ENCODE measurements at places on chromosomes 4 and X. TPM values are rescaled to one million over a fixed set of nuclear protein-coding genes. Genes with fewer than 3 reads are reported as not detected.

- DNase-seq = no peak
These were observed 38.8 kb downstream of the SEC31A start for GRCh38 chr4:82851885-82852750.

GRCh38 chrX:20968996-20969395 lies 405.2 kb upstream of the CNKSR2 start:
- DNase-seq = no peak

DNA sequence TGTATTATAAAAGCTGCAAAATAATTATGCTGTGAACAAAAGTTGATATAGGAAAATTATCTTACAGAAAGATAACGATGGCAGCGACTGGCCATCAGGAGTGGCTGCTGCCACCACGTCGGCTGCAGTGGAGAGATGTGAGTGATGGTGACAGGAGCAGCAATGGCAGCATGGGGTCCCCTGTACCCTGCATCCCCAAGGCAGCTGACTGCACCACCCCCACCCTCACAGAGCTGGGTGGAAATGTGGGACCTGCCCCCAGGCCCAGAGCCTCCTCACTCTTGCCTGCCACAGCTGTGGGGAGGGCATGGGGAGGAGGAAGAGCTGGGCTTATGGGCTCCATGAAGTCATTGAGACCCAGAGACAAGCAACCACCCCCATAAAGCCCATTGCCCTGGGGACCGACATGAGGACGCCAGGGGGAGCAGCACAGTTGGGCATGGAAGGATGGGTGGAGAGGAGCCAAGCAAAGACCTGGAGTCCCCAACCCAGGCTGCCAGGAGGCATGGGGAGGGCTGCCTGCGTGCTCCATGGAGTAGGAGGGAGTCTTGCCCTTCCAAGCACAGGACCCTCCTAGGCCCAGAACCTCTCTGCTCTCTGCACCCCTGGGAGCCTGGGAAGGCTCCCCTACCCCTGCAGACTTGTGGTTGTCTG lies 1090.5 kb downstream of the PCDH18 start:
- DNase-seq = no peak

DNA sequence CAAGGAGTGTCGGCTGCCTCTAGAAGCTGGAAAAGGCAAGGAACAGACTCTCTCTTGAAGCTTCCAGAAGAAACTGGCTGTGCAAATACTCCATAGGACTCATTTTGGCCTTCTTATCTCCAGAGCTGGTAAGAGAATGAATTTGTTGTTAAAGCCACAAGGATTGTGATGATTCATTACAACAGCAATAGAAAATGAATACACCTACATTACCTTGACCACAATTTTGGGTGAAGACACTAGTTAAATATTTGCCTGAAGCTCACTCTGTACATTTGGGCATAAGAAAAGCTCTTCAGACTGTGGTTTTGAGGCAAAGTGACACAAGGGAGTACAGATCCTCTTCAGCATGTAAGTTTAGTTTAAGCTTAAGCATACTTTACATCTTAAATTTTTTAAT lies 134.5 kb upstream of the TLL1 start:
- DNase-seq = no peak

DNA sequence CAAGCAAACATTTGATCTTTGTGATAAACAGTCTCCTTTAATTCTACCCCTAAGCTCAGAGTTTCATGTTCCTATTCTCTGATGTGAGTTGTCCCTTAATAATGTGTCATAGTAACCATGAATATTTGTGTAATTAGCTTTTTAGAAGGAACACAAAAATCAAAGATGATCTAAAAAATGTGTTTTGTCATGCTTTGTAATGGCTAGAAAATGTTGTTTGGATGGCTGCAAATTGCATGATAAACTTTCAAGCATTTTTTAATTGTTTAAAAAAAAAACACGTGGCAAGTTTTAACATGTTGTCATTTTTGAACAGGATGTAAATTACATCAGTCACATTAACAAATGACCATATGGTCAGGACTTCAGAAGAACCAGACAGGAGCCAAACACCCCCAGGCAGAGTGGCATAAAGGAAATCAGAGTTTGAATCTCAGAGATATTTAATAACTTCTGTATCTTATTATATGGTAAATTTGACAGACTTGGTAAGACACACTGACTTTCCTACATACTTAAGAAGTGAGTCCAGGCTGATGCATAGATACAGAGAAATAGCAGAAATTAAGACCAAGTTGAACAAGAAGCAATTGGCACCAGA lies 223.9 kb upstream of the VEGFC start:
- no peak for DNase-seq

DNA sequence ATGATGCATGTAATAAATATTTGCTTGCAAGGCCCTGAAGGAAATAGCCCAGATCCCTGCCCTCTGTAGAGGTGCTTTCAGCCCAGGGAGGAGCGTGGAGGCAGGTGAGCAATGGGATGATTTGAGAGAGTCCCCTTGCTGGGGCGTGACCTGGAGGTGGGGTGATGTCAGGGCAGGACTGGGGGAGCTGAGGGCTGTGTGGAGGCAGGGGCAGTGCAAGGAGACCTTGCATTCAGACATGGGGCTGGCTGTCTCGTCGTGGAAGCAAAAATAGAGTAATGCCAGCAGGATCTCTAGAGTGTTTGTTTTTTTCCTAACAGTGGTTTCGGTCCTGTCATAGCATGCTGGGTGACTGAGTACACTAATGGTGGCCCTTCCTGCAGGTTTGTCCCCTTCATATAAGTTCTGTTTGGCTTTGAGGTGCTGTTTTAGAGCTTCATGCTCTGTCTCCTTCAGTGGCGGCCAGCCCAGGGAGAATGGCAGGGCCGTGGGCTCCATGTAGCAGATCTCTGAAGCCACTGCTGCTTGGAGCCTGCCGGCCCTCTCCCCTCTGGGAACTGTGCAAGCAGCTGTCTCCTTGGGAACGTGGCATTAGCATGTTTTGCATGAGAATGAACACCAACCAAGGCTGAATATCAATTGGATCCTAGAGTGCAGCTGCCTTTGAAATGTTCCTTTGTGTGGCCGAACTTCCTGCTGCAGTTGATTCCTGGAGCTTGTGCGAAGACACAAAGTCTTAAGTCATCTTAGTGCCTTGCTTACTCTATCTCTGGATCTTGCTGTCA lies 39.3 kb upstream of the CLDN34 start:
- DNase-seq = no peak

GRCh38 chr4:133856731-133857355 lies 344.7 kb downstream of the PABPC4L start:
- DNase-seq = no peak

DNA sequence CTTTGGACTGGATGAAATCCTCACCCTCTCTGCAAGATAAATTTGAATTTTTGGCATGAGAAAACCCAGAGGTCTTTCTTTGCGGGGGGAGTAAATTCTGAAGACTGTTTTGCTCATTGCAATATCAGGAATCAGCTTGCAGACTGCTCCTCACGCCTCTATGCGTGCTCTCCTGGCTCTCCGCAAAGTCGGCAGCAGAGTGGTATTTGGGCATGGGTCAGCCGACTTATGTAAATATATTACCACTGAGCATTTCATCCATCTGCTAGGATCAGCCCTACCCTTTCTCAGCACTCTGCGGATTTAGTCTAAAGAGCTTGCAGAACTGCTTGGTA lies 288.0 kb downstream of the ASMT start:
- DNase-seq = no peak

- no peak for DNase-seq
These were observed 5.9 kb downstream of the ETDB start for GRCh38 chrX:135114392-135114791.

DNA sequence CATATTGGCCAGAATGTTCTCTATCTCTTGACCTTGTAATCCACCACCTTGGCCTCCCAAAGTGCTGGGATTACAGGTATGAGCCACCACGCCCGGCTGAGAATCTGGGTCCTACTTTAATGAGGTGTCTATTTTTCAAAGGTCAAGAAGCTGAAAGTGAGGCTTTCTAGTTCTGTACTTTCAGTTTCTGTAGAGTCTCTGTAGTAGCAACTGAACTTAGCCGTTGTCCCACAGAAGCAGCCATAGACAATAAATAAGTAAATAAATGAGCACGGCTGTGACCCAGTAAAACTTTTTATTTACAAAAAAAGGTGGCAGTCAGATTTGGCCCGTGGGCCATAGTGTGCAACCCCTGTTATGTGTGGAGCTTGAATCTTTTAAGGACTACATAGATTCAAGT lies 92.0 kb downstream of the FNIP2 start:
- DNase-seq = no peak

- no peak for DNase-seq
These were observed 115.3 kb upstream of the ZNF827 start for GRCh38 chr4:146053891-146054290.

GRCh38 chr4:104944596-104944995 lies 202.1 kb upstream of the TET2 start:
- DNase-seq = no peak

DNA sequence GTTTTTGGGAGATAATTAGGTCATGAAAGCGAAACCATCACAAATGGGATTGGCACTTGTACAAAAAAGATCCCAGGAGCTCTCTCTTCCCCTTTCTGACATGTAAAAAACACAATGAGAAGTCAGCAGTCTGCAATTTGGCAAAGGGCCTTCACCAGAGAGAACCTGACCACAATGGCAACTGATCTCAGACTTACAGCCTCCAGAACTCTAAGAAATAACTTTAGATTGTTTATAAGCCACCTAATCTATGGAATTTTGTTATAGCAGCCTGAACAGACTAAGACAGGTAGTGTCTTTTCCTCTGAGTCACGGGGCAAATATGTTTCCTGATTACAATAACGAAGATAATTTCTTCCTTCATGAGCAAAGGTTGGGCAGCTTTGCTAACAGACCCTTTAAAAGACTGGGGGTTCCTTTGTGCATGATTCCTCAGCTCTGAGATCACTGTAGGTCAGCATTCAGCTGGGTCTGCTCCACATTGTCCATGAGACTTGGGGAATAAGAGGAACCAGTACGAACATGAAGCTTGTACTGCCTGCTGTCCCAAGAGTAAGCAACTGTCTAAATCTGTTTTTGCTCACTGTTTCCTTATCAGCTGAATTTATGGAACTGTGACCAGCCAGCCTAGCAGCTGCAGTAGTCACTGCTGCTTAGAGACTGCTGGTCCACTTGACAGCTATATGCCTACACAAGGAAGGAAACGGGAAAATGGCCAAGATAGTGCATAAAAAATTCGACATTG lies 191.6 kb downstream of the ANAPC10 start:
- DNase-seq = no peak

DNA sequence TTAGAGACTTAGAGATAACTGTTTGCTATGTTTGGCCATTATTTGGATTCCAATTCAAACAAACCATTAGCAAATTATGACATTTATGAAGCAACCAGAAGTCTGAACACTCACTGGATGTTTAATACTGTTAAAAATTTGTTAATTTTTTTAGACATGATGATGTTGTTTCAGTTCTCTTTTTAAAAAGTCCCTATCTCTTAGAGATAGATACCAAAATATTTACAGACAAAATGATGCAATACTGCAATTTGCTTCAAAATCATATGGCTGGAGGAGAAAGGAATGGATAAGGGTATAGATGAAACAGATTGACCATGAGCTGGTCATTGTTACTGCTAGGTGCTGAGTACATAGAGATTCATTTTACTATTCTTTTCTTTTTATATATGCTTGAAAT lies 534.6 kb downstream of the BCOR start:
- no peak for DNase-seq

DNA sequence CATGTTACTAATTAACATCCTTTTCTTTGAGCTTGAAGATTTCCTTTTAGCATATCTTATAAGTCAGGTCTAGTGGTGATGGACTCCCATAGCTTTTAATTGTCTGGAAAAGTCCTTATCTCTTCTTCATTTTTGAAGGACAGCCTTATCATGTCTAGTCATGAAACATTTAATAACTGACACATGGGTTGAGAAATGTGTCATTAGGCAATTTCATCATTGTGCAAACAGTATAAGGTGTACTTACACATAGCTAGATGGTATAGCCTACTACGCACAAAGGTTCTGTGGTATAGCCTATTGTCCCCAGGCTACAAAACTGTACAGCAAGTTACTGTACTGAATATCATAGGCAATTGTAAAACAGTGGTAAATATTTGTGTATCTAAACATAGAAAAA lies 34.5 kb upstream of the ALG13 start:
- no peak for DNase-seq

DNA sequence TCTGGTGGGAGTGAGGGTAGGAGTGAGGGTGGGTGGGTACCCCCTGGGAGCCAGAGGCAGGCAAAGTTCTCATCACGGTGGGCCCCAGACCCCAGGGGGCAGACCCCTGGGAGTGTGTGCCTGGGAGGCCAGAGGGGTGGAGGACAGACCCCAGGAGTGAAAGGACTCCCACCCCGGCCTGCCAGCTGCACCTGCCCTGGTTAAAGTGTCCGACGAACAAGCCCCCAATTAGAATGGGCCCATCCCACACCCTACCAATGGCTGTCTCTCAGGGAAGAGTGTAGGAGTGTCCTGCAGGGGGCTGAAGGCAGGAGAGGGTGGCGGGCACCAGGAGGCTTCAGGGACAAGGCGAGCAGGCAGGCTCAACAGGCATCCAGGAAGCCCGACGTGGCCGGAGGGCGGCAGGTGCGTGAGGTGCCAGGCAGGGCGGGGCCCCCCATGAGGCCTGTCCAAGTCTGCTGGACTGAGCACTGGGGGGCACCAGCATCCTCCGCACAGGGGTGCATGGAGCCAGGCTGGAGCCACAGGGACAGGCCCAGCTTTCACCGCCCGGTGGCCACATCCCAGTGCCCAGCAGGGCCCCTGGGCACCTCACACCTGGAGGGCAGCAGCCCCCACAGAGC lies 8.7 kb downstream of the PDE6B start:
- no peak for DNase-seq

- DNase-seq = no peak
These were observed 201.2 kb downstream of the NPNT start for GRCh38 chr4:106096454-106096853.

DNA sequence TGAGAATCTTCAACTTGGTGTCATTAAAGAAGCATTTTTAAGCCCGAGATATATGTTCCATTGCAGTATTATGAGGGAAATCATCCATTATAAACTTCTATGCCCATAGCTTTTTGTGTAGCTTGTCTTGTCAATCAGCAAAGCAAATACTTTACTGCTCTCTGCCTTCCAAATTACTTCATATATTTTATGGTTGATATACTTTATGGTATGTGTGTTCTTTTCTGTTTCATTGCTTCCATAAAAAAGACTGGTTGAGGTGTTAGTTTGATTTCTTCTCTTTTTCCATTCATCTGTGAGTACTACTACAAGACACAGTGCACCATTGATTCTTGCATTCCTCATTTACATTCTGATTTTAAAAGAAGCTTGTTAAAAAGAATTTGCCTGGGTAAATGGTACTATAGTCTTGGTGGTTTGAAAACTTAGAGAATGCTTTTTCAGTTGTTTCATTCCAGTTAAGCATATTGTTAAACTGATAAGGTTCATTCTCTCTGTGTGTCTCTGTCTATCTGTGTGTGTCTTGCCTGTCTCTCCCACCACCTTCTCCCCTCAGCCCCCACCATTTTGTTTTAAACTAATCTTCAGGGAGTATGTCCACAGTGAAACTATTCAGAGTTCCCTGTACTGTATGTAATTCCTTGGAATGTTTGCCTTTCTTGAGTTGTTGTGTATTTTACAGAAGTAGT lies 27.1 kb downstream of the STAG2 start:
- DNase-seq = no peak

PAPSS1 gene
- total RNA-seq = 23.3 TPM

GPR50 gene
- not detected for total RNA-seq

FGA gene
- not detected for total RNA-seq

TAPT1 gene
- total RNA-seq = 26.7 TPM

PCDH19 gene
- 0.94 TPM for total RNA-seq

TASL gene
- not detected for total RNA-seq

RASGEF1B gene
- total RNA-seq = 45.4 TPM

GAB3 gene
- 4.7 TPM for total RNA-seq

LANCL3 gene
- 0.88 TPM for total RNA-seq
